ENCODE measurements at places on chromosomes 4 and X. TPM values are rescaled to one million over a fixed set of nuclear protein-coding genes. Genes with fewer than 3 reads are reported as not detected.

GRCh38 chr4:76984788-76985211 is 35.2 kb downstream of the SEPTIN11 start:
- peak; percentile 97 for DNase-seq

GRCh38 chrX:104707572-104707971 is 141.6 kb downstream of the IL1RAPL2 start:
- DNase-seq: no peak

GRCh38 chrX:17805120-17805519 is 56.0 kb downstream of the RAI2 start:
- DNase-seq: no peak

- DNase-seq: no peak
Observed at GRCh38 chr4:73676136-73676535, 55.9 kb upstream of the RASSF6 start.

GRCh38 chr4:180058691-180059215 is 2184.4 kb upstream of the TENM3 start:
- peak; percentile 83 for DNase-seq

GRCh38 chrX:2325076-2325784 is 175.5 kb downstream of the DHRSX start:
- DNase-seq: peak; percentile 85

DNA sequence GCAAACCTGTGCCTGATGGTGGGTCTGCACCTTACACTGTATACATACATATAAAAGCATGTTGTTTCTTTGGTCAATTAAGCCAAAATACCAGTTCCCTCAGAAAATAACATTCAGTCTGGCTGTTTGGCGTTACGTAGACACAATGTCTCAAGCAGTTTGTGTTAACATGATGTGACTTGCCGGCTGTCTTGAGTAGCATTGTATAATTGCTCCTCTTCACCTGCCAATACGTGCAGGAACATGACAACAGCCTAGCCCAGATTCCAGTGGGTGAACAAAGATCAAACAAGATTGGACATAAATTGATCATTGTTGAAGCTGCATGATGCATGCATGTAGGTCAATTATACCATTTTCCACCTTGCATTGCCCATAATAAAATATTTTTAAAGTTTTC is 102.3 kb downstream of the F11 start:
- DNase-seq: no peak

- DNase-seq: peak; percentile 50
Observed at GRCh38 chrX:56232221-56233082, at the start of gene KLF8. Gene KLF8 (plus strand): TSS chrX:56232356. CDS start chrX:56233335, 979 bp downstream.

GRCh38 chr4:144280688-144281087 is 140.2 kb upstream of the GYPA start:
- no peak for DNase-seq

DNA sequence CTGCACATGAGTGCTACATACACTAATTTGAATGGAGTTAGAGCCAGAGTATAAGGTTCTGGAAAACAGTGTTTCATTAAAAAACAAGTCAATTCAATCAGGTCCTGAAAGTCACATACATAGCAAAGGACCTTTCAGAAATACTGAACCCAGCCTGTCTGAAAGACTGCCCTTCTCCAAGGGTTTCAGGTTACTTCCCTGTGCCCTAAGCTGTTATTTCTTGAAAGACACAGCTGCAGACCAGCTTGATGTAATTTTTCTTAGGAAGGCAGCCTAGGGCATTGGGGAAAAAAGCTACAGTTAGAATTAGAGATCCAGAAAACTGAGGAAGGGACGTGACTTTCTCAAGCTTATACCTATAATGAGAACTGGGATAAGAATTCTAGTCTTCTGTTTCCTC is 155.9 kb upstream of the MAOA start:
- DNase-seq: no peak

- DNase-seq: peak; percentile 91
Observed at GRCh38 chr4:153142700-153143438, 61.4 kb upstream of the TRIM2 start.

GRCh38 chr4:10164877-10165283 is 48.3 kb upstream of the WDR1 start:
- no peak for DNase-seq

DNA sequence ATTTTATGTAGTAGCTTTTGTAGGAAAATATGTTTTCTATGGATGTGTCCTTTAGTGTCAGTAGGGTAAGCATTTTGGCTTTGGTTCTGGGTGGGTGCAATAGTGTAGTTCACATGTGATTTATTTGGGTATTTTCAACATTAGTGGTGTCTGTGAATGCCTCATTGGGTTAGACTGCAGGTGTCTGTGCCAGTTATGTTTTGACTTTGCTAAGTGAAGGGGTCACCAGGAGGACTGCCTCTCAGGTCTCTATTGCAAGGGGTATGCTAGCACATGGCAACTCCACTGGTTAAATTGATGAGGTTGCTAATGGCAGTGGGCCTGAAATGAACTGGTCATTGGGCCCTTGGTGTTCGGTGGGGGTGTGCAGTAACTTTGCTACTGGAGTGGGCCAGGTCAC is 467.1 kb downstream of the NAF1 start:
- no peak for DNase-seq

- DNase-seq: no peak
Observed at GRCh38 chr4:143404555-143404954, 67.9 kb downstream of the GAB1 start.

GRCh38 chr4:81039351-81039972 is 9.0 kb downstream of the BMP3 start:
- DNase-seq: no peak

DNA sequence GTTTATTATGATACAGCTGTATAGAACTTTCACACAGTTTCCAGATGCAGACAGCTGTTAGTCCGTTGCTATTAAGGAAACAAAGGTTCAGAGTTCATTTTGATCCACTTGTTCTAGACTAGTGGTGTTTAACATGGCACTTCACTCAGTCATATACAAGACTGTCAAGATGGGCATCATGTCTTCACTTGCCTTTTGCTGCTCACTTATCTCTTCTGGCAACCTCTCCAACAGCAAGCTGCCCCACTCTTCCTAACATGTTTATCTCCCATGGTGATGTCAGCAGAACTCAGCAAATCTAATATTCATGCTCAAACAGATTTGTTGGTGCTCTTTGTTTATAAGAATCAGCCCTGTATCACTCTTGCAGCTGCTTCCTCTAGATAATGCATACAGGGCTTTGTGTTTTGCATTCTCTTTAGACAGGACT is 236.2 kb upstream of the HAND2 start:
- peak; percentile 95 for DNase-seq

DNA sequence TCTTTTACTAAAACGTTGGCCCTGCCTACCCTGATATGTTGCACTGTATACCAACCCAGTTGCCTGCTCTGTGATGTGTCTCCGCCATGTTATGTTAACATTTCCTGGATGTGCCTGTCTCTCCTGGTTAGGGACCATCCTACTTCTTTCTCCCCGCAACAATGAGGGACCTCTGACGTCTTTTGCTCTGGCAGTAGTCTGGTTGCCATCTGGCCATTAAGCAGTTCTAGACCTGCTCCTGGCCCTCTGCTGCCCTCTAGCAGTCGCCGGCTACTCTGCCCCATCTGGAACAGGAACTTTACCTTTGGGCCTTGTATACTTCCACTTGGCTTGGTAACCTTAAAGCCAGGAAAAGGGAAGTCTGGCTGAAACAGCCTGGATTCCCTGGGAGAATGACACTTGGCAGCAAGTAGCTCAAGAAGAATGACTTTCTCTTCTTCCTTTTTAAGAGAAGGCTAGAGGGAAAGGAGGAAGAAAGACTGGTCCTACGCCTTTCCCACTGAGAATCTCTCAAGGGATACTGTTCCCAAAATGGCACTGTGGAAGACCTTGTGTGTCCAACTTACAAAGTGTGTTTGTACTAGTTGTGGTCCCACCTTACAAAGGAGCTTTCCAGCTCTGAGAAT is 63.5 kb downstream of the GPC3 start:
- no peak for DNase-seq

- DNase-seq: no peak
Observed at GRCh38 chr4:85398276-85398675, 76.7 kb upstream of the ARHGAP24 start.

GRCh38 chrX:39898147-39898546 is 199.6 kb downstream of the BCOR start:
- no peak for DNase-seq

GRCh38 chrX:154059729-154060245 is 37.7 kb downstream of the MECP2 start:
- no peak for DNase-seq

DNA sequence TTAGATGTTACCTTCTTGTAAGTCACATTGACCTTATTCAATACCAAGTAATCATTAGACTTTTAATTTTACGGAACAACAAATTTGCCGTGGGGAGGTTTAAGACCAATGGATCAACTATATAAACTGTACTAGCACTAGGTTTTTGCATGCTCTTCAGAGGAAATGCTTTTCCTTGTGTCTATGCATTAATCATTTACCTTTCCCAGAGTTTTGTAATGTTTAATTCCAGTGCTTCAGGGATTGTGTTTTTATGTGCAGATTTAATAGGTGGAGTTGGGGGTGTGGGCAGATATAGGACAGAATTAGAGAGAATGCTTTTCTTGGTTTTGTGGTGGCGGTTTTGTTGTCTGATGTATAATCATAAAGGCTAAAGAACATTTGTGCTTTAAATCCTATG is 76.0 kb upstream of the SMARCA5 start:
- DNase-seq: no peak

- no peak for DNase-seq
Observed at GRCh38 chr4:49032440-49033161, 46.5 kb downstream of the CWH43 start.

DNA sequence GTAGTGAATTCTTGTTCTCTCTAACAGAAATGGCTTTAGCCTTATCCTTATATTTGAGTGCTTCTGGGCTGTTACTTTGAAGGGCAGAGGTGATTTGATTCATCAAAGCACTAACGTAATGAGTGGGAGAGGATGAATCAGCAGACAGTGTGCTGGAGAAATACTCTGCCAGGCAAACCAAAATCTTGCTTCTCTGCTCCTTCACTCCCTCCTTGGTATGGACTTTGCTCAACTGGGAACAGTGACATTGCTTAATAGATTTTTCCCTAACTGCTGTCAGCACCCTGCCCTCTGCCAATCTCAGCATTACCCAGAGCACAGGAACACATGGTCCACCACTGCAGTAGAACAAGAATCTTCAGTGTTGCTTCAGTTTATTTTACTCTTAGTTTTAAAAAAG is 56.0 kb downstream of the PDLIM5 start:
- no peak for DNase-seq

- DNase-seq: no peak
Observed at GRCh38 chrX:111881715-111882114, 5.7 kb downstream of the TRPC5OS start.

GRCh38 chr4:38523524-38524448 is 140.2 kb upstream of the KLF3 start:
- no peak for DNase-seq

GRCh38 chr4:149975172-149975571 is 103.1 kb upstream of the DCLK2 start:
- no peak for DNase-seq

Gene NXF2
- polyA plus RNA-seq: 0.18 TPM

Gene NLGN4X
- 0.24 TPM for polyA plus RNA-seq

Gene SLC10A4
- 1.9 TPM for polyA plus RNA-seq

Gene HELT
- 0.53 TPM for polyA plus RNA-seq

Gene ADH7
- polyA plus RNA-seq: 3.9 TPM

Gene ARSD
- 25.3 TPM for polyA plus RNA-seq

Gene CXorf49
- not detected for polyA plus RNA-seq

Gene ZNF732
- 0.02 TPM for polyA plus RNA-seq

Gene CDS1
- 10.7 TPM for polyA plus RNA-seq

Gene CT45A1
- polyA plus RNA-seq: not detected

Gene ADAD1
- polyA plus RNA-seq: not detected

Gene ENPEP
- 1.0 TPM for polyA plus RNA-seq

Gene UCP1
- 0.03 TPM for polyA plus RNA-seq

Gene PRDM8
- 1.3 TPM for polyA plus RNA-seq

Gene EOLA1
- polyA plus RNA-seq: 19.9 TPM

Gene SLITRK4
- 0.12 TPM for polyA plus RNA-seq

Gene RAI2
- 11.5 TPM for polyA plus RNA-seq
